ENCODE measurements at places on chromosomes 11 and 22. TPM values are rescaled to one million over a fixed set of nuclear protein-coding genes. Genes with fewer than 3 reads are reported as not detected.

GRCh38 chr11:95924414-95924760, 480 bp upstream of the MTMR2 start:
- peak; percentile 77 for DNase-seq

DNA sequence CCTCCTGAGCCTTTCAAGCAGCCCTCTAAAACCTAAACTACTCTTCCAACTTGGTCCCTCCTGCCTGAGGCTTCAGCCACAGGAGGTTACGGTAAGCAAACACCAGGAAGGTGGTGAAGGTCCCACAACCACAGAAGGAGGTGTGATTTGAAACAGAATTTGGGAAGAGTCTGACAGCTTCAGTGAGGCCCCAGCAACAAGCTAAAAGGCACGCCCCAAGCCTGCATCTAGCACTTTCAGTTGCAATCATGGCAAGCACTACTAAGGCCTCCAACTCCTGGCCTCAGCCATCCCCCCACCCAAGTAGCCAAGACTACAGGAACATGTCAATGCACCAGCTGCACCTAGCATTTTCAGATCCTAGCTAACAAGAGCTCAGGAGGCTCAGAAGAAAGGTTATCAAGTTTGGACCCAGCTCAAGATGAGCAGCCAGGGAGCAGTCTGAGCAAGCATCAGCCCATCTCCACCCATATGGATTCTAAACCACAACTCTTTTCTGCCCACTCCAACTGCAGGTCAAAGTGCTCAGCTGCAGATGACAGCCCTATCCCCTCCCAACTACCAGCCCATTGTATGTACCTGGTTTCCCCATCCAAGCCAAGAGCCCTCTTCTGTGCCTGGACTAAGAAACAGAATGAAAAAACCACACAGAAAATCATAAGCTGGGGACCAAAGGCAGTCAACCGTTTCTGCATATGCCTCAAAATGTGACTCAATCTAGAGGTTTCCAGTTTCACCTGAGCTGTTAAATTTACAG, 10.4 kb upstream of the AHNAK start:
- peak; percentile 42 for DNase-seq

DNA sequence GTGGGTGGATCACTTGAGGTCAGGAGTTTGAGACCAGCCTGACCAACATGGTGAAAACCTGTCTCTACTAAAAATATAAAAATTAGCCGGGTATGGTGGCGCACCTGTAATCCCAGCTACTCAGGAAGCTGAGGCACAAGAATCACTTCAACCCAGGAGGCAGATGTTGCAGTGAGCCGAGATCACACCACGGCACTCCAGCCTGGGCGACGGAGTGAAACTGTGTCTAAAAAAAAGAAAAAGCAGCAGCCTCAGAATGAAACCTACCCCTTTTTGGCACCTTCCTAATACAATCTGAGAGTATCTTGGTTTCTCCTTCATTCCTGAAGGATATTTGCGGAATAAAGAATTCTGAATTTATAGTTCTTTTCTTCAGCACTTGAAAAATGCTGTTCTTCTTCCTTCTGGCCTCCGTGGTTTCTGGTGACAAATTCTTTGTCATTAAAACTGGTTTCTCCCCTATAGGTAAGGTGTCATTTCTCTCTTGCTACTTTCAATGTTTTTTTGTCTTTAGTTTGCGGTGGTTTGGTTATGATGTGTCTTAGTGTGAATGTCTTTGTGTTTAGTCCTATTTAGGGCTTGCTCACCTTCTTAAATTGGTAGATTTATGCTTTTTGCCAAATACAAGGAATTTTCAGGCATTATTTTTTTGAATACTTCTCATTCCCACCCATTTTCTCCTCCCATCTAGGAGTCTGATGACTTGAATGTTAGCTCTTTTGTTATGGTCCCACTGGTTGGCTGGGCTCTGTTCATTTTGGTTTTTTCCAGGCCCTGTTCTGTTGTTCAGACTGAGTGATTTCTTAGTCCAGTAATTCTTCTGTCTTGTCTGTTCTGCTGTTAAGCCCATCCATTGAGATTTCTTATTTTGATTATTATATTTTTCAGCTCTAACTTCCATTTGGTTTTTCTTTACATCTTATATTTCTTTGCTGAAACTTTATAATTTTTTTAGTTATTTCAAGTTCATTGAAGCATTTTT, 15.4 kb downstream of the ASRGL1 start:
- no peak for DNase-seq

GRCh38 chr11:64060861-64061444, 25.2 kb downstream of the FLRT1 start:
- DNase-seq = peak; percentile 28

GRCh38 chr22:26642465-26643417, 14.6 kb upstream of the MIAT start:
- peak; percentile 39 for DNase-seq

GRCh38 chr22:21855676-21856075, 11.8 kb downstream of the MAPK1 start:
- DNase-seq = no peak

DNA sequence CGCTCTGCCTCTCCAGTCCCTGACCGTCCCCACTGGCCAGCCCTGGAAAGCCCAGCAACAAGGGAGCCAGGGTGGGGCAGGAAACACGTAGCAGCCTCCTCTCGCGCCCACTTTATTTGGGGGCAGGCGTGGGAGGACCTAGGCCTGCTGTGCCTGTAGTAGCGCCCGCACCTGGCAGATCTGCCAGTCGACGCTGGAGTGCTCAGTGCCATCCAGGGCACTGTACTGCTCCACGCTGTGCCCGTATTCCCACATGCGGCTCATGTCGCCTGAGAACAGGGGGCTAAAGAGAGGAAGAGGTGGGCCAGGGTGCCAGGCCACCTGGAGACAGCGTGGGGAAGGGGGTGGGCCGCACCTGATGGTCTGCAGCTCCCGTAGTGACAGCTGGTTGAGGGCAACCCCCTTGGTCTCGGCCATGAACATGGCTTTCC, 17.0 kb upstream of the DRICH1 start:
- no peak for DNase-seq

Gene KLHDC7B
- 0.46 TPM for polyA plus RNA-seq

Gene NELL1
- 0.05 TPM for polyA plus RNA-seq

Gene MYOD1
- polyA plus RNA-seq = not detected

DNA sequence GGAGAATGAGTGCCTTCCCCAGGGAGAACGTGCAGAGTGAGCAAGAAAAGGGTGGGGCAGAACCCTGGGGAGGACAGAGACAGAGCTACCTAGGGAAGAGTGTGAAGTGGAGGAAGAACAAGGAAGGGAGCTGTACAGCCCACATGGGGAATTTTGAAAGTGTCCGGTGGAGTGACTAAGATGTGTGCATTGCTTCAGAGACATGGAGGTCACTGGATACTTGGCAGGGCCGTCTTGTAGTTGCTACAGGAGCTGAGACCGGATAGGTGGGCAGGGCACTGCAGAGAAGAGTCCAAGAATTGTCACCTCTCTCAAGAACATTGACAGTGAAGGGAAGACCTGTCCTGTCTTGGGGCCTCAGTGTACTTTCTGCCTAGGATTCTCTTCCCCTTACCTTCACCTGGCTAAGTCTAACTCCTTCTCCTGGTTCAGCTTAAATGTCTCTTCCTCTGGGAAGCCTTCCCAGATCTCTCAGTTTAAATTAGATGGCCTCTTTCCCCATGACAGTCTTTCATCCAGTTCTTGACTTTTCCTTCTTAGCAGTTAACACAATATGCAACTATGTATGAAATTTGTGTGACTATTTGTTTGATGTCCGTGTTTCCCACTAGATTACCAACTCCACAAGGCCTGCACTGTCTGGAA, 9.2 kb upstream of the P2RY6 start:
- no peak for DNase-seq

GRCh38 chr11:63764679-63765647, 3.6 kb downstream of the ZFTA start:
- peak; percentile 69 for DNase-seq

Gene PHF21B
- 0.15 TPM for polyA plus RNA-seq

Gene CRYBA4
- not detected for polyA plus RNA-seq

Gene B4GAT1
- polyA plus RNA-seq = 10.8 TPM

DNA sequence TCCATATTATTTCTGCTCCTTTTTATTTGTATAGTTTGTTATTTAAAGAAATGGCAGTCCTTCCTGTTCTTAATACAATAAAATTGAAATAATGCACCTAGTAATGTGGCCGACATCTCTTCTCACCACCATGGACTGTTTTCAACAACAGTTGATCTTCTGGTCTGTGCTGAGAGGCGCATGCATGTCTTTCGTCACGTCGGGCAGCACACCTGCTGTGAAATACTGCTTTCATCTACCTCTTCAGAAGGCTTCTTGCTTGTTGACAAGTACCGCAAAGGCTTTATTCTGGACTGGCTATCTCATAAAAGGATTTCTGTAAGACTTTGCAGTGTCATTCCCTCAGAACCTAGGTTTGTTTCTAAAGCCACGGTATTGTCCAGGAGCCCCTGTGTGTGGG, 13.9 kb upstream of the MYO18B start:
- no peak for DNase-seq

Gene PATE4
- polyA plus RNA-seq = not detected

DNA sequence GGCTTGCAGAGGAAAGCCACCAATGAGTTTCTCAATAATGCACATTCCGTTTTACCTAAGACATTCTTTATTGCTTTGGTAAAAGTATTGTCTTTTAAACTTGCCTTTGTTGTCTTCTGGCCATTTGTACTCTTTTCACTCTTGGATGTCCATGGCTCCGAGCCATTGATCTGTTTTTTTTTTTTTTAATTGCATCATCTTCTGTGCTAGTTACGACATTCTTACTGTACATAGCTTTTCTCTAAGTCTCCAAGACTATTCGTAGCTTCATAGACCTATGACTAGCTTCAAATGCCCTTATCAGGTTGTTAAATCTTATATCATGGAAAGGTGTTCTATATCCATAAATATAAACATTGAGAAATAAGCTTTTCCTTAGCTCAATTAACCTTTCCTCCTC, 1522.6 kb downstream of the FAM181B start:
- no peak for DNase-seq

Gene SMTNL1
- polyA plus RNA-seq = not detected

Gene OR52E8
- polyA plus RNA-seq = not detected

Gene INPP5J
- polyA plus RNA-seq = 5.5 TPM

DNA sequence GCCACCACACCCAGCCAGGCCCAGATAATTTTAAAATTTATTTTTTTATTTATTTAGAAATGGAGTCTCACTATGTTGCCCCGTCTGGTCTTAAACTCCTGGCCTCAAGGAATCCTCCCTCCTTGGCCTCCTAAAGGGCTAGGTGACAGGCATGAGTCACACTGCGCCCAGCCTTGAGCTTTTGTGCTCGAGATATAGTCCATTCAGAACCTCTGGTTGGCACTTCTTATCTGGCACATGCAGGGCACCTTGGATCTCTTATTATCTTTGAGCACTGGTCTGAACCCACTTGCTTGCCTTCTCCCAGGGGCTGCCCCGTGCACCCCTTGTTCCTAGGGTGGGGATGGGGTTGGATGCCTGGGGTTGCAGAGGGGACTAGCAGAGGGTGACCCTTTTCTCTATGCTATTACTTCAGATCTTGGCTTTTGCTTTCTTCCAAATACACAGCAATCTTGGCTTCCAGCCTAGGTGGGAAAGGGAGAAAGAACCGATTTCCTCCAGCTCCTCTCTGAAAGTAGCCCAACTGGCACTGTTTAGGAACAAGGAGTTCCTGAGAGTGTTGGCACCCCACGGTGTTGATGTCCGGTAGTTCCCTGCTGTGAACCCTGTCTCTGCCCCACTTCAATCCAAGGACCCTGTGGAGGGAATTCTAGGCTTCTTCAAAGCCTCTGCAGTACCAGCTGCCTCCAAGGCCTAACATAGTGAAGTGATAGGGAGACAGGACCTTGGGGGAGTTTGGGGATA, 1.3 kb upstream of the SLC3A2 start:
- peak; percentile 36 for DNase-seq

GRCh38 chr11:47055534-47055933, 119.0 kb downstream of the CSTPP1 start:
- no peak for DNase-seq

DNA sequence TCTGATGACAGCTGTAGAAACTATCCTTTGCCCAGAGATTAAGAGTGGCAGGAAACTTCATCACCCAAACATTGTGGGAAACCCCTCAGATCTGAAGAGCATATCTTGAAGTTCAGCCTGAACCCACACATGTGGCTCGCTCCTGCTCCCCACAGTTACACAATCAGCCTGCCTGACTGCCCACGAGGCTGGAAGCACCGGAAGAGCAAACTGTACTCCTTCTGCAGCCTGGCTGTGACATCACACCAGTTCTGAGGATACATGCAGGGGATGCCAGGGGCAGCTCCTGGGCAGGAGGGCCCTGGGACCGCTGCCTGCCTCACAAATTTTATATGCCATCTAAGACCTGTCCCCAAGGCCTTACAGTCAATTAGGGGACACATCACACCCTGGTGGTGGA, 444.4 kb downstream of the BUD13 start:
- DNase-seq = no peak

- no peak for DNase-seq
Observed at GRCh38 chr11:117973503-117973860, 12.7 kb upstream of the IL10RA start.

Gene DDIAS
- polyA plus RNA-seq = 1.6 TPM

- no peak for DNase-seq
Observed at GRCh38 chr11:34606326-34607120, 14.4 kb upstream of the EHF start.

Gene ASCL2
- polyA plus RNA-seq = 1.8 TPM

GRCh38 chr11:30991376-30991775, 378.2 kb downstream of the DCDC1 start:
- DNase-seq = no peak

DNA sequence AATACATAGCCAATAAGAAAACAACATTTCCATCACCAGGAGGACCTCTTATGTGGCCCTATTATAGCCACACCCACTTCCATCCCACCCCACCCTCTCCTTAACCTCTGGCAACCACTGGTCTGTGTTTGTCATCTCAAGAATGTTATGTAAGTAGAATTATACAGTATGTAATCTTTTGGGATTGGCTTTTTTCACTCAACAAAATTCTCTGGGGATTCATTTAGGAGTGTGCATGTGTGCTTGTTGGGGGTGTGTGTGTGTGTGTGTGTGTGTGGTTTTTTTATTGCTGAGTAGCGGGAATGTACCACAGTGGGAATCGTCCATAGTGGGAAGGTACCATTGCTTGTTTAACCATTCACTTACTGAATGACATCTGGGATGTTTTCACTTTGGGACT, 5.2 kb downstream of the KCNJ5 start:
- no peak for DNase-seq

DNA sequence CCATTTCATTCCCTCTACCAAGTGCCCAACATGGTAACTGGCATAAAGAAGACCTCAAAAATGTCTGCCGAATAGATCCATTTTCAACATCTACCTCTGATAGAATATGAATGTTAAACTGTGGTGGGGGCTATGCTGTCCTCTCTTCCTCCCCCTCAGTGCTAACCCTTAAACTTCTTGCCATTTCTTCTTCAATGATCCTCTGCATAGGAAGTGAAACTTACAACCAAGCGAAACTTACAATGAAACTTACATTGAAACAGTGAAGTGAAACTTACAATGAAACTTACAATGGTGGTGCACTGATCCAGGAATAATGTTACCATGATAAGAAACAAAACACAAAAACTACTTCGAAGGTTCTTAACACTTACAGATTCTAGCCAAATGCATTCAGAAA, 4.7 kb downstream of the RTCB start:
- DNase-seq = peak; percentile 19

Gene BTBD18
- polyA plus RNA-seq = not detected
